NCI-H2107 (cell line): ENCODE measurements at places on chromosomes 11 and 22.

GRCh38 chr22:46696229-46696518, 41.9 kb downstream of the CERK start:
- no peak for DNase-seq

DNA sequence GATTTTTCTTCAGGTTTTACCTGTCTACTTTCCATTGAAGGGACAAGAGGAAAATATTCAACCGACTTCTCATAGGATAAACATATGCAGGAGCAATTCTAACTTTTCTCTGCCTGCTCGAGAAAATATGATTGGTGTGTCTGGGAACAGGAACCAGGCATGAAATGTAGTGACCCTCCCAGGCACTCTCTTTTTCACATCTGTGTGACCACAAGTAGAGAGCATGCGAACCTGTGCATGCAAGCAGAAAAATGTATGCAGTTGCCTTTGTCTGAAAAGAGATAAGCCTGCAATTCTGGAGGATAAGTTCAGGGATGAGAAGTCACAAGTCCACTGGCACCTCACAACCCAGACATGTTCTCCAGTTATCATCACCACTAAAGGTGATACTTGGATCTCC, 583.5 kb upstream of the FAT3 start:
- DNase-seq: no peak

DNA sequence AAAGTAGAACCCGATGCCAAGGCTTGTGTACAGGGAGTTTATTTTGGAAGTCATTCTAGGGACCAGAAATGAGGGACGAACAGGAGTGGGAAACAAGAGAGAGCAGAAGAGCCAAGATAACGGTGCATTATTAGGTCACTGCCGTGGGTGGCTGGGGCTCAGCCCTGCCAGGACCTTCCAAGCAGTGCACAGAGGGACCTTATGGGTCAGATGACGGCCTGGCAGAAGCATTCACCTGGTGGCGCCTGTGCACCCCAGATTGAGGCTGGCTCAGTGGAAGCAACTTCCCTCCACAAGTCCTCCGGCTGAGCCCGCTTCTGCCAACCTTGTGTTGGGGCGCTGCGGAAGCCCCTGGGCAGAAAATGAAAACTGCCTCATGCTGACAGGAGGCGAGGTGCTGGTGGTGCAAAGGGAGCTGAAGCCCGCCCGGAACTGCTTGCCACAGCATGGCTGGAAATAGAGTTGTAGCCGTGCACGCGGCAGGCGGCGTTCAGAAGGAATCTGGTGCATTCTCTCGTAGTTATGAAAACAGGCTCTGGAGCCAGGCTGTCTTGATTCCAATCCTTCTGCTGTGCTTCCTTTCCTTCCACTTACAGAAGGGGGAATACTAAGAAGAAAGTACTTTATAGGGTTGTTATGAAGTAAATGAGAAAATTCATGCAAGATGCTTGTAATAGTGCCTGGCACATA, 22.2 kb upstream of the TP53I11 start:
- DNase-seq: no peak

DNA sequence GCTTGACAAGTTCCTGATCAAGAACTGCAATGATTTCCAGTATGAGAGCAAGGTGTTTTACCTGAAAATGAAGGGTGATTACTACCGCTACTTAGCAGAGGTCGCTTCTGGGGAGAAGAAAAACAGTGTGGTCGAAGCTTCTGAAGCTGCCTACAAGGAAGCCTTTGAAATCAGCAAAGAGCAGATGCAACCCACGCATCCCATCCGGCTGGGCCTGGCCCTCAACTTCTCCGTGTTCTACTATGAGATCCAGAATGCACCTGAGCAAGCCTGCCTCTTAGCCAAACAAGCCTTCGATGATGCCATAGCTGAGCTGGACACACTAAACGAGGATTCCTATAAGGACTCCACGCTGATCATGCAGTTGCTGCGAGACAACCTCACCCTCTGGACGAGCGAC, 12.0 kb downstream of the YWHAH start:
- no peak for DNase-seq

GRCh38 chr11:134942681-134943080, 530.6 kb upstream of the B3GAT1 start:
- no peak for DNase-seq

- no peak for DNase-seq
Observed at GRCh38 chr11:9479899-9480298, 19.1 kb downstream of the ZNF143 start.

DNA sequence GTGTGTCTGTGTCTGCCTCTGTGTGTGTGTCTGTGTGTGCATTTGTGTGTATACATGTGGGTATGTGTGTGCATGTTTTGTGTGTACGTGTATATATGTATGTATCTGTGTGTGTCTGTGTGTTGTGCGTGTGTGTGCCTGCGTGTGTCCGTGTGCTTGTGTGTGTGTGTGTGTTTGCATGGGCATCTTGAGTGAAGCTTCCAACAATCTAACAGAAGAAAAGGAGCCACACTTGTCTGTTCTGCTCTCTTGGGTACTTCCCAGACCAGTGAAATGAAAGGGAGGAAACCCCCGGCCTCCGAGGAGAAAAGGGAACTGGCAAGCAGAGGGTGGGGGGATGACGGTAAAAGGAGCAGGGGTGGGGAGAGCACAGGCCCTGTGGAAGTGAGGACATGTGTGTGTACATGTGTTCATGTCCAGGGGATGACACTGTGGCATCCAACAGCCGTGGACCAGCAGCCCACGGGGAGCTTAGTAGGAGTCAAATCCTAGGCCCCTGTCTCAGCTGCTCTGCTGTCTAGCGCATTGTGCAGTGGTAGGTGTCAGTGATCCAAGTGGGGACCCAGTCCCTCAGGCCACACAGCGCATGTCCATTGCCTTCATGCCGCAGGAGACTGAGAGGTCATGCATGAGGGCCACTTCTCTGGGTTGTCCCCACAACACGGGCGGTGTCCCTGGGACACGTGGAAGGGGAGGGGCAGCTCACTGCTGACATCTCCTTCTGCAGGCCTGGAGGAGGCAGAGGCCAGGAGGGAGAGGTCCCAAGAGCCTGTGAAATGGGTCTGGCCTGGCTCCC, 8.1 kb downstream of the CSF2RB start:
- DNase-seq: no peak

DNA sequence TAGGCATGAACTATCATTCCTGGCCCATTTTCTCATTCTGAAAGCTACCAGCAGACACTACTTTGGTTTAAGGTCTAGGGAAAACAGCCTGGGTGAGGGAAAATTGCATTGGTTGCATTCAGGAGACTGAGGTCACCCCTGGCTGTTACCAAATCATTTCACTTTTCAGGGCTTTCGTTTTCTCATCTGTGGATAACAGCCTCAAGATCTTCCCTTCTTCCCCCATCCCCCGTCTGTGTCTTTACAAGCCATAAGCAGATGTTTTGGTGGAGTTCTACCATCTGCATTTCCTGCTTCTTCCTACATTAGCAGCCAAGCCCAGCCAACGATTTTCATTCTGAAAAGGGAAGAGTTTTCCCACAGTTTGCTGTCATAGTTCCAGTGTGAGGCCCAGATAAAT, 130.4 kb downstream of the HIPK3 start:
- no peak for DNase-seq

DNA sequence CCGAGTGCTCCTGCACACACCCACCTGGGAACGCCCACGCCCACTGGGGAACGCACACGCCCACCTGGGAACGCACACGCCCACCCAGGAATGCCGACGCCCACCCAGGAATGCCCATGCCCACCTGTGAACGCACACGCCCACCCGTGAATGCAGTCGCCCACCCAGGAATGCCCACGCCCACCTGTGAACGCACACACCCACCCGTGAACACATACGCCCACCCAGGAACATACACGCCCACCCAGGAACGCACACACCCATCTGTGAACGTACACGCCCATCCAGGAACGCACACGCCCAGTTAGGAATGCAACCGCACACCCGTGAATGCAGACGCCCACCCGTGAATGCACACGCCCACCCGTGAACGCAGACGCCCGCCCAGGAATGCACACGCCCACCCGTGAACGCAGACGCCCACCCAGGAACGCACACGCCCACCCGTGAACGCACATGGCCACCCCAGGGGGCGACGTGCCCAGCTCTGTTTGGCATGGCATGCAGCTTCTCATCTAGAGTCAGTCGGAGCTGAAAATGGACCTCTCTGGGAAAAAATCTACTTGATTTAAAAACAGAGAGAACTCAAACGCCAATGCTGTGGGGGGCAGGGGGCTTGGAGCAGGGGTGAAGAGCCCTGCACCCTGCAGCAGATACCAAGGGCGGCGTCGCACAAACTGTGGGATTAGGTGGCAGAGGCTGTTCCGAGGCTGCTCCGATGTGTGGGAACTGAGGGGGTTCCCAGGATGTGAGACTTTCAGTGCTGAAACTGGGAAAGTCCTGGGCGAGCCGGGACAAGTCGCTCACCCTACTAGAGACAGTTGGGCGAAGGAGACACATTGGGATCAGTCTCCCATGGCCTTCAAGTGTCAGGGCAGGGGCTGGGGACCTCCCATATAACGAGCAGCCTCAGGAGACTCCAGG, 83.3 kb downstream of the MYEOV start:
- DNase-seq: no peak

DNA sequence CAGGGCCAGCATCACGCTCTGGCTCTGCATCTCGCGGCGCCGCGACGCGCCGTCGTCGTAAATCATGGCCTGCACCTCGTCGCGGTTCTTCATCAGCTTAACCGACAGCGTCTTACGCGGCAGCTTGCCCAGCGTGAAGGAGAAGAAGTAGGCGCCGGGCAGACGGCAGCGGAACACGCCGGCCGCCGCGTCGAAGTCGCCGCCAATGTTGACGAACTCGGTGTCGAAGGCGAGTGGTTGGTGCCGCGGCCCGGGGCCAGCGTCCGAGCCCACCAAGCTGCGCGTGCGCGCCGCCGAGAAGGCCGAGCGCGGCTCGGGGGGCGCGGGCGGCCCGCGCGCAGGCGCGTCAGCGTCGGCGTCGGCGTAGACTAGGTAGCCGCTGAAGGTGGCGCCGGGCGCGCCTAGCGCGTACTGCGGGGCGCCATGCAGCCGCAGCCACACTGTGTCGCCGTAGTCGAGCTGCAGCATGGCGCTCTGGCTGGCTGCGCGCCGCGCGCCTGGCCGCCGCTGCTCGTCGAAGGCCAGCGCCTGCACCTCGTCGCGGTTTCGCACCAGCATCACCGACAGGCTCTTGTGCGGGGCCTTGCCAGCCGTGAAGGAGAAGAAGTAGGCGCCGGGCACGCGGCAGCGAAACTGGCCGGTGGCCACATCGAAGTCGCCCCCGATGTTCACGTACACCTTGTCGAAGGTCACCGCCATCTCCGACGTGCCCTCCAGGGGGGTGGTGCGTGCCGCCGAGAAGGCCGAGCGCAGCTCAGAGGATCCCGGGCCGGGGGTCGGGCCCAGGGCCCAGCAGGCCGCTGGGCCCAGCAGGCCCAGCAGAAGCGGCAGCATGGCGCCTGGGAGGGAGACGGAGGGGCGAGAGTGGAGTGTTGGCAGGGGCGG, 3.7 kb downstream of the FAM180B start:
- DNase-seq: no peak

GRCh38 chr22:28464127-28464526, 215.5 kb downstream of the TTC28 start:
- DNase-seq: no peak

DNA sequence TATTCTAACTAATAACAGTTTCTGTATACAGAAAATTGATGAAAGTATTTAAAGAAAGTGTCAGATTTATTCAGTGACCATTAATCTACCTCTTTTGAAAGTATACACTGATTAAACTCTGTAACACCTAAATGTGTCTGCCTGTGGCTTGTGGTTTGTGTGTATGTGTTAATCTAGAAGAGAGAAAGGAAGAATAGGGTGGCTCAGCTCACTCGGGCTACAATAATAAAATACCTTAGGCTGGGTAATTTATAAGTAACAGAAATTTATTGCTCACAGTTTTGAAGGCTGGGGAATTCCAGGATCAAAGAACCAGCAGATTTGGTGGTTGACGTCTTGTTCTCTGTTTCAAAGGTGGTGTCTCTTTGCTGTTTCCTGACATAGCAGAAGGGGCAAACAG, 13.6 kb upstream of the OR5AS1 start:
- DNase-seq: no peak

DNA sequence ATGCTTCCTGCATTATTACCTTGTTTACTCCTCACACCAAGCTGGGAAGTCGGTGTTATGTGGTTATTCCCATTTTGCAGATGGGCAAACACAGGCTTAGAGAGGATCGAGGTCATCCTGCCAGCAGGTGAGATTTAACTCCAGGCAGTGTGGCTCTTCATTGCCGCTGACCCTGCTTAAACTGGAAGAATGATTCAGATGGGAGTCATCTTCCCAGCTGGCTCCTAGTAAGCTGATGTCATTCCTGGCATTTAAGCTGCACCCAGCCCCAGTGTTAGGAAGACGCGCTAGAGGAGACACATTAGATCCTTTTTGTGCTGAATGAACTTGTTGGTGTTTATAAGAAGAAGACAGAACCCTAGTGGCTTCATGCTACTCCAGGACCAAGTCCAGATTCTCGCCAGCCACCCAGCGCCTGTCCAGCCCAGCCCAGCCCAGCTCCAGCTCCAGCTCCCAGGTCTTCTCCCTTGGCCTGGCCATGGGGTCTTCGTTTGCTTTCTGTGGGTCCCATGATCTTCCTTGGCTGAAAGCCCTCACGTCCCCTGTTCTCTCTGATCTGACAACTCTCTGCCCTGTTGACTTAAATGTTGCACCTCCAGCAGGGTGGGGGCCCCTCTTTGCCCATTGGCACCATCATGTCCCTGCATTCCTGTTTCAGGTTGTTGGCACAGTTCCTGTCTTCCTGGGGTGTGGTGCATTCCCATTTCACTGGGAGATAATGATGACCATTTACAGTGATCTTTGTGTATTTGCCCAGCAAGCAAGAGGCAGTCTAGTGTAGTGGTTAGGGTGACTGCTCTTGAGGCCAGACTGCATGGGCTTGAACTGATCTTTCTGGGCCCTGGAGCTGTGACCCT, 13.6 kb downstream of the PARVB start:
- no peak for DNase-seq

DNA sequence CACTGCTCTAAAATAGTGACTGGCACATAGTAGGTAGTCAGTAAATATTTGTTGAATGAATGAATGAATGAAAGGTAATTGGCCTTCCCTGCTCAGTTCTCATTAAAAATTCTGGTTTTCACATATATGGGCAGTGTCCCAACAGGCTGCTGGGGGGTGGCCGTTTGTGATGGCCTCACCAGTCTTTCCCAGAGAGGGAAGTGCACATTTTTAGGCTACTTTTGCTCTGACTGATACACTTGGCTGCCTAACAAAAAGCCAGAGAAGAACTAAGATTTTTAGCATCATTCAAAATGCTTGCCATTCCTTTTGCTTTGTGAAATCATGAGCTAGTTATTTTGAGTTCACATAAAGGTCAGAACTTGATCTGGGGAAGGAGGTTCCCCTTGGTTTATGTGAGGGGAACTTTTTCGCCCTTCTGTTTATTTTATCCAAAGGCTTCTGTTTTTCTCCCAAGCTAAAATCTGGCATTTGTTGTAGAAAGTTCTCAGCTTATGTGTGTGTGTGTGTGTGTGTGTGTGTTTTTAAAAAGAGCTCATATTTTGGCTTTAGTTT, 83.1 kb downstream of the PTPRJ start:
- no peak for DNase-seq

- DNase-seq: no peak
Observed at GRCh38 chr11:71242391-71242790, 10.0 kb downstream of the SHANK2 start.

GRCh38 chr11:64501500-64502427, 89.3 kb upstream of the SLC22A12 start:
- DNase-seq: no peak

- DNase-seq: no peak
Observed at GRCh38 chr22:31080164-31080847, 812 bp upstream of the SMTN start.
